ENCODE measurements at places on chromosomes 1 and 21.

DNA sequence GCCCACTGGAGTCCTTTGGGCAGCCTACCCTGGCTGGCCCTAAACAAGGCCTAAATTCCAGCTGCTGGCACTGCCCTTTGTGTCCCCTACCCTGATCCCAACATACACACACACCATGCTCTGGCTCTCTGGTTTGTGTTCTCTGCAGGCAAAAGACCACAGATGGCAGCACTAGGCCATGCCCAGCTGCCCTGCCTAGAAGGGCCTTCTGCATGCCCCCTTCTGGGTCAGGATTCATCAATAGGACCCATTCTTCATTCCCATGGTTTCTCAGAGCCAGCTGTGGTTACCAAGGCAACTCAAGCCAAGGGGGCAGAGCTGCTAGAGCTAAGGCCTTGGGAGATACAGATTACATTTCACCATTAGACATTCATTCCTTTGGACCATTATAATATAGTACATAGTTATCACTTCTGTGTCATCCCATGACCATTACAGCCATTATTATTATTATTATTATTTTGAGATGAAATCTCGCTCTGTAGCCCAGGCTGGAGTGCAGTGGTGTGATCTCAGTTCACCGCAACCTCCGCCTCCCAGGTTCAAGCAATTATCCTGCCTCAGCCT, 17.5 kb downstream of the ASAP3 start:
- no peak for DNase-seq

DNA sequence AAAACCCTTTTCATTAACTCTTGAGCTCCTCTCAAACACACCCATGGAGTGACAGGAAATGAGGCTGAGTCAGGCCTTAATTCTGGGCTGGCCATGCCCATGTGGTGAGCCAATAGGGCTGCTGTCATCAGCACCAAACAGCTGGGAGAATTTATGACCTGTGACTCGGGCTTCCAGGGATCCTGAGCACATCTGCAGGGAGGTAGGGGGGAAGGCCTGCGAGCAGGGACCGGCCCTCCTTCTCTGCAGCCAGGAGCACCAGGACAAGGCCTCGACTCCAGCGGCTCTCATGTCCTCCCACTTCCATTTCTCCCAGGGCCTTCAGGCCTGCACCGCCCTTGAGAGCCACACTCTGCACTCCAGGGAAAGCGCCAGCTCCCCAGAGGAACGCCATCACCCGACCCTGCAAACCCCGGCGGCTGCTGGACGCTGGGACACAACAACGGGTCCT, 14.6 kb downstream of the RIPK4 start:
- DNase-seq: no peak

DNA sequence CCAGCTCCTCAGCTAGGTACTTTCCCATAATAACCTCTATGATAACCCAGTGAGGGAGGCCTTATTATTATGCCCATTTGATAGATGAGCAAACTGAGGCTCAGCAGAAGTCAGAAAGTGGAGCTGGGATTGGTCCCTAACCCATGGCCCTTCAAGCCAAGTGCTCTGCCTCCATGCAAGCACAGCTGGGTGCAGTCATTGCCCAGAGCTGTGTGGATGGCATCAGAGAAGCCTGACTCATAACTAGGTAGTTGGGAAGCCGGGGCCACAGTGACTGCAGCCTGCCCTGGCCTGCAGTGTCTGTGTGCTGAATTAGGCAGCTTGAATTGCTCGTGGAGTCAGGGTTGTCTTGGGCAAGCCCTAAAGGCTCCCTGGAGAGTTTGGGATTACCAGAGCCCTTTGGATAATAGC, 89.9 kb upstream of the SLC2A1 start:
- no peak for DNase-seq

GRCh38 chr1:181101581-181102226, 13.2 kb downstream of the IER5 start:
- DNase-seq: peak; percentile 83

GRCh38 chr1:24248859-24249258, 61.8 kb upstream of the IFNLR1 start:
- no peak for DNase-seq

DNA sequence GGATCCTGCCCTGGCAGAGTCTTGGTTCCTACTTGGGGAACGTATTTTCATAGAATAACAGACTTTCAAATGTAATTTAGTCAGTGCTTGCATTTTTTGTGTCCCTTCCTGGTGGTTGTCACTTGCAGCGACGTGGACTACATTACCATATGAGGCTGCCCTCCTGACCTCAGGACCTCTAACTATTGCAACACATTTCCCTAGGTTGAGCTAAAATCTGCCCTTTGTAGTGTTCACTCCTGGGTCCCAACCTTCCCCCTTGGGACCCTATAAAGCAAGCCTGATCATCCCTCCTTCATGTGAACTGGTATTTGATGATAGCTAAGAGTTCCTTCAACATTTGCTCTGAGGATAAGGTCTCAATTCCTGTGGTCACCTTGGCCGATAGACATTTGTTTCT, 95.6 kb upstream of the CACNA1E start:
- DNase-seq: no peak

DNA sequence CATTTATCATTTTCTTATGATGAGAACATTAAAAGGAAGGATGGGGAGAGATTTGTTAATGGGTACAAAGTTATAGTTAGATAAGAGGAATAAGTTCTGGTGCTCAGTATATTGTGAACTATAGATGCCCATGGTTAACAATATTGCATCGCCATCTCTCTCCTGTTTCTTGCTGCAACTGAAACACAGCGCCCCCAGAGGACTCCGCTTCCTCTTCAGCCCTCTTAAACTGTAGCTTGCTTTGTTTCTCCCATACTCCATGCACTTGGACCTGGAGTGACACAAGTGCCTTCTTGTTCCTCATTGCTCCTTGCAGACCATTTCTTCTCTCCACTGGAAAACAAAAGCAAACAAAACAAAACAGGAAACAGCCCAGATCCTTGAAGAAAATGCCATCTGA, 70.1 kb upstream of the NTPCR start:
- DNase-seq: no peak

GRCh38 chr1:226444901-226445300, 37.0 kb upstream of the PARP1 start:
- DNase-seq: no peak

DNA sequence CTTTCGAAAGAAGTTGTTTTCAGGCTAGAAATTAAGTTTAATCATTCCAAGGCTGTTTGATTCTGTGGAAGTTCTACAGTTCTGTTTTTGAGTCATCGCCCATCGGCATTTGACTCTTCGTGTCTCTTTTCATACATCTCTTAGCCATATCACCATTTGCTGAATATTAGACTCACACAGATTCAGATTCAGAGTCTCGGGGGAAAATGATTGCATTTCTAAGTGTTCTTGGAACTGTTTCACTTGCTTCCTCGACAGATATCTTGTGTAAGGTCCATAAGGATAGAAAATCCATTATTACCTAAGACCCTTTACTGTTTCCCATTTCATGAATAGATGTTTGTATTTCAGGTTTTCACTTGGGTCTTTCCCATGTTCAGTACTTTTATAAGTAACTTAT, 237.0 kb upstream of the SGIP1 start:
- no peak for DNase-seq

DNA sequence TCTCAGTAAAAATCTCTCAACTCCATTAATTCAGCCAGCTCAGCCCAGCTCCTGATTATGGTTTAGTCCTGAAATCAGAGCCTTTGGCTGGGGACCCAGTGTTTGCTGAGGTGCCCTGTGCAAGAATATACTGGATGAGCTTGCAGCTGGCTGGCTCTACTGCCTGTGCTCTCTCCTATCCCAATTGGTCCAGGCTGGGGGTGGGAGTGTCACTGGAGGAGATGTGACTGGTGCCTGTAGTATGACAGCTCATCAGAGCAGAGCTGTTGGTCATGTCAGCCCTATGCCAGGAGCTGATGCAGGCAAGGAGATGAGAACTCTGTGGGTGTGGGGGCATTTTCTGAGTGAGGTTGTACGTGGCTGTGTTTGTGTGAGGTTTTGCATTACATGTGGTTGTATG, 87.0 kb downstream of the TNR start:
- no peak for DNase-seq

DNA sequence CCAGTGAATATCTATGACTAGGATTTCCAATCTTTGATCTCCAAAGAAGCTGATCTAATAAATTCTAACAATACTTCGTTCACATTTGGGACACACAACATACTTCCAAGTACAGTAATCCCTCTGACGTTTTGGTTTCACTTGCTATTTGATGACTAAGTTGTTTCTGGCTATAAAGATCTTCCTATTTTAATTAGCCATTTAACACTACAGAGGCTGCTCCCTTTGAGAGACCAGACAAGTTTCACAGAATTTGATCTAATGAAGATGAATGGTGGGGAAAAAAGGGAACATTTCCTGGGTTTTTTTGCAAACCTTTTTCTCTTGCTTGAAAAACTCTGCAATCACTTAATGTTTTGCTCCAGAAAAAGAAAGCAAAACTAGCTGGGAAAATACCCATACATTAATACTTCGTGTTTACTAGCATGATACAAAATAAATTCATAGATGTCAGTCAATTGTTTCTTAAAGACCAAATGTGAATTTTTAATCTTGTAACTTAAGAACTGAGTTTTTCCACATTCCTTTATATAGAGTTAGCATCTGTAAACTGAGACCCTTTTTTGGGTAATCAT, 28.0 kb upstream of the GLIS1 start:
- DNase-seq: no peak

- DNase-seq: no peak
Observed at GRCh38 chr21:24280596-24280995, 1326.7 kb downstream of the MRPL39 start.

- no peak for DNase-seq
Observed at GRCh38 chr1:239678181-239678580, 291.8 kb downstream of the CHRM3 start.

GRCh38 chr1:55420026-55420425, 204.9 kb upstream of the USP24 start:
- DNase-seq: no peak

GRCh38 chr1:8084913-8085312, 58.8 kb upstream of the ERRFI1 start:
- DNase-seq: no peak

DNA sequence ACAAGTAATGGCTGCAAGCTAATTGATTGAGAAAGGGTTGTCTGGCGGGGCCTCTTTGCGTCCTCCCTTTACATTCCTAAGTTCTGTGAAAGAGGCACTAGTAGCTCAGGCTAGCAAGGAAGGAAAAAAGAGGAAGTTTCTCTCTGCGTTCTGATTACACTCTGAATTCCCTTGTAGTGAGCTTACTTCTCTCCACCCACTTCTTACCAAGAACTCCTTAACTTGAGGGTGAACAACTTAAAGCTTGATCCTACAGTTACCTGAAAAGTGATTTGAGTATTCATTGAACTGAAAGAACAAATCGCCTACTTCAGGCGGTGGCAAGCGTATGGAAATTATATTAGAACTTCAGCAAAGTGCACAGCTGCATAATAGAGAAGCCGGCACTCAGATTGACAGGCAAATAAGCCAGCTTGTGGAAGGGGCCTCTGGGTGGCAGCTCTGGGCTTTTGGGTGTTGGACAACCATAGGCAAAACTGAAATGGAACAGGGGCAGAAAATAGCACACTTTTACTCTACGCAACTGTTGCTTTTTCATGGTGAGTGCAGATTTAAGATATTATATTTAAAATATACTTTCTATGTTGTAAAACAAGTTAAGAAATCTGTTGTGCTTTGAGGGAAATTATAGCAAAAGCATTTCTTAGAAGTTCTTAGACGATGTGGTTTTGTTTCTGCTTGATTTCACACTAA, 464.5 kb downstream of the USP25 start:
- no peak for DNase-seq

DNA sequence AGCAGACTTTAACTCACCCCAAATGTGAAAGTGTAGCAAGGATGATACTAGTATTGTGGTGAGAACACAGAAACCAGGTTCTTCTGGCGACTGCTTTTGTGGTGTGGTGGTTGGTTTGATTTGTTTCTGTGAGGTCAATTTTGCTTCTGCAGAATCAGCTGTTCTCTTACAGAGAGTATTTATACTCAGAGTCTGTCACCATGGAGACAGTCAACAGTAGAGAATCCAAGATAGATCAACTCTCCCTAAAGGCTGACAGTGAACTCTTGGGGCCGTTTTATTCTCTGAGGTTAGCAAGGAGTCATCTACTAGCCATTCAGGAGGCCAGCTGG, at the start of gene CFAP107:
TSS of gene CFAP107 (plus strand) at position 209 of the 332 bp plus-strand sequence. CDS start 231 bp downstream, outside the sequence.
- DNase-seq: peak; percentile 13

DNA sequence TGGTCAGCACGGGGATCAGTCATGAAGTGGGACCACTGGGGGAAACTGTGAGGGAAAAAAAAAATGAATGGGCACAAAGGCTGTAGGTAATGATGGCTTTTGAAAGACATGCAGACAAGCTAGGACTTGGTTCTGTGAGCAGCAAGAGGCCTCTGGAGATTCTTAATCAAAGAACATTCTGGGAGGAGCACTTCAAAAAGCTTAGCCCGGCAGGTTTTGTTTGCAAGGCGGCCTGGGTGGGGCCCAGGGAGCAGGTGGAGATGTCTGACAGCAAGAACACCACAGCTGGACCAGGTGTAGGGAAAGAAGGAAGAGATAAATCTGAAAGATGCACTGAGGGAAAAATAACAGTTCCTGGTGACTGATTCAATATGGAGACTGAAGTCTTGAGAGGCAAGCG, 6.0 kb downstream of the TEX35 start:
- no peak for DNase-seq

DNA sequence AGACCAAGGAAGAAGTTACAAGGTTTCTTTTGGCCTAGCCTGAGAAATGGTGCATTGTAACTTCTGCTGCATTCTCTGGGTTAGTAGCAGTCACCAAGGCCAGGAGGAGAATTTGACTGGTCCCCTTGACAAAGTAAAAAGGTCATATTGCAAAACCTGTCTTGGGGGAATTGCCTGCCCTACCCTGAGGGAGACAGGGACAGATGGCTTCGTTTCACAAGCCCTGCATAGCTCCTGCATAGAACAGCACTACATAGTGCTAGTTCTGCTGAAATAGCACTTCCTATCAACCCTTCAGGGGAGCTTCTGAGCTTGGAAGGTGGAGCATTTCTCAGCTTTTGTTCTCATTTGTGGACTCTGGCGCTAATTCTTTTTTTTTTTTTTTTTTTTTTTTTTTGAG, 20.4 kb upstream of the AK2 start:
- DNase-seq: no peak

DNA sequence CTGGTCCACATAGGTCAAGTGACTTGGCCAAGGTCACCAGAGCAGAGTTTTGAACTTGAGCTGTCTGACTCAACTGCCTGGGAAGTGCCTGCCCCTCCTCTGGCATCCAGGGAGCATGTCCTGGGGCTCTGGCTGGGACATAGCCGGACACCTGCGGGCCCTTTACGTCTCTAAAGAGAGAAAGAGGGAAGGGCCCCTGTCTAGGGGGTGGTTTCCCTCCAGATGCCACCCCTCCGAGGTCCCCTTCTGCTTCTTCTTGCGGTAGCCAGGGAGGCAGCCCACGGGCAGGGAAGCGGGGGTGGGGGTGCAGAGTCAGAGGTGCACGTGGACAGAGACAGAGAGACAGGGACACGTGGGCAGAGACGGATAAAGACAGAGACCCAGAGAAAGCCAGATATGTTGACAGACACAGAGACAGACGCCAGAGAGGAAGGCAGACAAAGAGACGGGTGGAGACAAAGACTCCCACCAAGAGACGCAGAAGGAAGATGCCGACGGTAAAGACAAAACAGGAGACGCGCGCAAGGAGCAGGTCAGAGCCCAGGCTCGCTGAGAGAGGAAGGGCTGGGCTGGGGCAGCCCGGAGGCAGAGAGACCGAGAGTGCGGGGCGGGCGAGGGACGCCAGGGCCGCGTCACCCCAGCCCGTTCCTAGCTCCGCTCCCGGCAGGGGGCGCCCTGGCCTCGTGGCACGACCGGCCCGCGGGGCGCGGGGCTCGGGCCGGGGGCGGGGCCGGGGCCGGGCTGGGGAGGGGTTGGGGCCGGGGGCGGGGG, 458 bp upstream of the ALPL start:
- no peak for DNase-seq

- no peak for DNase-seq
Observed at GRCh38 chr1:117598489-117598888, 7.4 kb upstream of the TENT5C start.

GRCh38 chr1:154348429-154349076, 23.2 kb downstream of the ATP8B2 start:
- DNase-seq: no peak

Data from NCI-H1105 treated with DMSO at 0.1 percent for 48 hours (cell line).